ENCODE measurements at places on chromosomes 4 and X.

DNA sequence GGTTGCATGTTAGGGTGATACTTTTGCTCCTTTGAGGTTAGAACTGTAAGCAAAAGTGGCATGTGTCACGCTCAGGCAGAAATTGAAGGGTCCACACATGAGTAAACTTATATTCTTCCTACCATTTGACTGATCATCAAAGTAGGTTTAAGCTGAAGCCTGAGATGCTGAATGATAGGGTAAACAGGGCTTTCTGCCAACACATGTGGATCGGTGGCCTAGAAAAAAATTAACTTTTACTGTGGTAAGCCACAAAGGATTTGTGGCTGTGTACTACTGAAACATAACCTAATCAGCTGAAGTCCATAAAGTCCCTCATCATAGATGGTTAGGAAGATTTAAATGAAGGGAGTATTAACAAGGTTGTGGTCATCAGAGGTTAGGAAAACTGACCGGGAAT is 1070.1 kb downstream of the STPG2 start:
- DNase-seq = peak; percentile 24

- DNase-seq = no peak
Observed at GRCh38 chr4:6728320-6729029, 12.5 kb downstream of the BLOC1S4 start.

DNA sequence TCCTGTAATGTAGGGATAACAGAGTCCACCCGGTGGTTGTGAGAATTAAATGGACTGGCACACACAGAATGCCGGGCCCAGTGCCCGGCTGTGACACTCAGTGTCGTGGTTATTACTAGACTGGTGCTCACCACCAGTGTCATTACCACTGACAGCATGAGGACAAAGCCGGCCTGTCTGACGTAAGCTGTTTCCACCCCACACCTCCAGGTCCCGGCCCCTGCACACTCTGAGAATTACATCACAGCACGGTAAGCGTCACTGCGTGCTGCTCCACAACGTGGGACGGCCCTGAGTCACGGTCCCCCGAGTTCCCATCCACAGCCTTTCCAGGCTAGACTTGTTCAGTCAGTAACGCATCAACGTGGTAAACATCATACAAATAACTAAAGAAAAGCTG is 22.9 kb downstream of the FAT1 start:
- peak; percentile 61 for DNase-seq

DNA sequence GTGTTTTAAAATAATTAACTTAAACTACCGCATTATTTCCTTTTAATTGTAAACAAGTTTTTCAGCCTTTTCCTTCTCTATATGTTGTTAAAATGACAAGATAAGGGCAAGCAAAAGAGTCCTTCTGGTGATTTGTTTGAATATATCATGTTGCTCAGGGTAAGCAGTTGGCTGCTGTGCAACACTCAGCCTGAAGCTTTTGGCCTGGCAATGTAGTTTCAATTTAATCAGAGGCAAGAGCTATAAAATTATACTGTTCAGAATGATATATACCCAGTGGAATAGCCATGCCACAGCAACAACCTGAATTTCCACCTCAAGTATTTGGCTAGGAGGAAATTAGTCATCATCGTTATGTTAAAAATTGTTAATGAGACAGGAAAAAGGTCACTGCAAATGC is 53.4 kb downstream of the GRXCR1 start:
- DNase-seq = no peak

- no peak for DNase-seq
Observed at GRCh38 chr4:182411391-182411790, 168.2 kb downstream of the TENM3 start.

GRCh38 chr4:182695009-182695408 is 222.2 kb downstream of the DCTD start:
- no peak for DNase-seq

DNA sequence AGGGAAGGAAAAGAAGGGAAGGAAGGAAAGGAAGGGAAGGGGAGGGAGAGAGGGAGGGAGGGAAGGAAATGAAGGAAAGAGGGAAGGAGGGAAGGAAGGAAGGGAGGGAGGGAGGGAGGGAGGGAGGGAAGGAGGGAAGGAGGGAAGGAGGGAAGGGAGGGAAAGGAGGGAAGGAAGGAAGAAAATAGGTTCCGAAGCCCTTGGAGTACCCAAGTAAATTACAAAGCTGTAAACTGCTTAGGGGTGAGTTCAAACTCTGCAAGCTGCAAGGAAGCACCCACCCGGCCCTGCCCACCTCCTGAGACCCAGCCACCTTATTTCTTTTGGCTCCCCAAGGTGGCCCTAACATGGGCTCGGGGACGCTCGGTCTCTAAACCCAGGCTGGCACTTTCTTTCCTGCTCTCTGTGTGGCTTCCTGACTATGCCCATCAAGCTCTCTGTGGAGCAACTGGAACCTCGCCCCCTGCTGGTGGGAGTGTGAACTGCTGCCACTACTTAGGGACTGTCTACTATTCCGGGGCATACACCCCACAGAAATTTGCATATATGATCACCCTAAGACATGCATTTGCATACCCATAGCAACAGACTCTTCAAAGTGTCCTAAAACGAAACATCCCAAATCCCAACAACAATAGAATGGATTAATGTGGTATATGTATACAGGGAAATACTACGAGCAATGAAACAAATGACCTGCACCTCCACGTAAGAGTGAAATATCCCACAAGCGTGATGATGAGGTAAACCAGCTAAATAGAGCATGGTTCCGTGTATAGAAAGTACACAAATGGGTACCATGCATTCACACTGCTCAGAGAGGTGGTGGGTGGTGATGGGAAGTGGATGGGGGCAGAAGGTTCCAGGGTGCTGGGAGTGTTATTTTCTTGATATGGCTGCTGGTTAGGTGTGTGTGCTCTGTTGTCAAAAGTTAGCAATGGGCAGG is 151.7 kb upstream of the TBL1X start:
- DNase-seq = no peak

GRCh38 chr4:151031831-151032605 is 16.9 kb upstream of the LRBA start:
- DNase-seq = no peak

DNA sequence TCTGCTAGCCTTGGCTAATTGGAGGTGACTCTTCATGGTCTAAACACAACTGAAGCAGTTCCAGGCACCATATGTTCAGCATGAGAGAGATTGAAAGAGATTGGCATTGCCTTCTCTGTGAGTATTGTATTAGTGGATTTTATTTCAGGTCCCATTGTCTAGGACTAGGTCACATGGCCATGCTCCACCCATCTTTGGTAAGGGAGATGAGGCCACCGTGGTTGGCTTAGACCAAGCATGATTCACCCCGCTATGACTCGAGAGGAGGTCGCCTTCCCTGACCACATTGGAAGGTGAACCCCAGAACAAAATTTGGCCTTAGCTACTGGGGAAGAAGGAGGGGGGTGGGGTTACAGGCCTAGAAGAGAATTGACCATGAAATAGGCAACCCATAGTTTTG is 109.9 kb upstream of the BCOR start:
- DNase-seq = no peak

DNA sequence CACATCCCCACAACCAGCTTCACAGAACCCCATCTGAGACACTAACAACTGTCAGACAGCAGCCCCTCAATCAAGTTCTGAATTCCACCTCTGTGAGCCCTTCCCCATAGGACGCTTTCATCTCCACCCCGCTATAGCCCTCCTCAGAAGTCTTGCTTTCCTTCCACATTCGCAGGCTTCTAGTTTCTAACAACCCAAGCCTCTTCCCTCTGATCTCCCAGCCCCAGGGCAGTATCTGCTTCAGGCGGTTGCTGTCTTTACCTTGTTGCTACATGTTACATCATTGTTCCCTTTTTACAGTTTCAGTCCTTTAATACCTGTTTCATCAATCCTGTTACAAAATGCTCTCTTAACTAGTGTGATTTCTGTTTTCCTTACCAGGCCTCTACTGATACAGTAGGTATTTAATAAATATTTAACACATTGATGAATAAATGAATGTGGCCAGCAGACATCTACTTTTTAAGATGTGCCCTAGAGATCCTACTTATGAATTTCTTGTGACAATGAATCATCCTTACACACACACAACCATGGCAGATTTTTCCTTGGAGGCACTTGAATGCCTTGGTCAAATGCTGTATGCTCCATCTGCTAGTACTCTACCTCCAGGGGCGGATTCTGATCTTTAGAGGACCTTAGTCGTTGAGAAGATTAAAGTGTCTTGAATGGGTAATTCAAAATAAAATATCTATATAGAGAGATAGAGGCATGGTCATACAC is 164.7 kb upstream of the SLIT2 start:
- DNase-seq = no peak

DNA sequence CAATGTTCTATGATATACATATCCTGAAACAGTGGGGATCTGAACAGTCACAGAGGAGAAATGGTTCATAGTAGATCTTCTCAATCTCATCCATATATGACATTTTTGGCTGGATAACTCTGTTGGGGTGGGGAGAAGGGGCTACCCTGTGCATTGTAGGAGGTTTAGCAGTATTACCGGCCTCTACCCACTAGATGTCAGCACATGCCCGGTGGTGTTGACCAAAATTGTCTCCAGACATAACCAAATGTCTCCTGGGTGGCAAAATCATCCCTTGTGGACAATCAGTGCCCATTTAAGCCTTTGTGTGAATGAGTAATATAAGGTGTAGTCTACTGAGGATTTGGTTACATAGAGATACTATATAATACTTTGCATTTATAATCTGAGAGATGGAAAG is 89.9 kb downstream of the PLS3 start:
- DNase-seq = peak; percentile 40

DNA sequence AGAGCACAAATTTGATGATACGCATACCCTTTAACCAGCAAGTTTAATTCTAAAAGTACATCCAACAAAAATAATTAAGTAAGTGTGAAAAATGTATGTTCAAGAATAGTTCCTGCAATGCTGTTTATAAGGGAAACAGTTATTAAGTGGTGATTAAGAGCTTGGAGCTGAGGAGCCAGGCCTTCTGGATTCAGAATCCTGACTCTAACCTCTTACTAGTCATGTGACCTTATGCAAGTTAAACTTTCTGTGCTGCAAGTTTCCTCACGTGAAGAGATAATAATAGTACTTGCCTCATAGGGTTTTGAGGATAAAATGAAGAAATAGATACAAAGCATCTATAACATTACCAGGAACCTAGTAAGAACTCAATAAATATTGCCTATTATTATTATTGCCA is 77.7 kb downstream of the FAM13A start:
- DNase-seq = no peak

DNA sequence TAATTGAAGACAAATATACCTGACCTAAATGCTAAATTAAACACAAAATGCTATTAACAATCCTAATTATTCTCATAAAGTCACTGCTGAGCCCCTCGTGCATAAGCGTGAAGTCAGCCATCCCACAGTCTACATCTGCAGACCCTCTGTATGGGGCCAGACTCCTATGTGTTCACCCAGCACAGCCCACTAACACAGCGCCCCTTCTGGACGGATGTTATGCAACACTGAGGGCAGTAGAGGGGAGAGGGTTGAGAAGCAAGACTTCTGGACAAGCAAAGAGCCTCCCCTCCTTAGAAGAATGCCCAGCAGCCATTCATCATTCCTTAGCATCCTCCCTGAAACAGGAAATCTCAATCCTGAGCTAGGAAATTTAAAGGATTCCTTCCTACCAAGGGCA is 7.9 kb downstream of the TRPC3 start:
- no peak for DNase-seq

DNA sequence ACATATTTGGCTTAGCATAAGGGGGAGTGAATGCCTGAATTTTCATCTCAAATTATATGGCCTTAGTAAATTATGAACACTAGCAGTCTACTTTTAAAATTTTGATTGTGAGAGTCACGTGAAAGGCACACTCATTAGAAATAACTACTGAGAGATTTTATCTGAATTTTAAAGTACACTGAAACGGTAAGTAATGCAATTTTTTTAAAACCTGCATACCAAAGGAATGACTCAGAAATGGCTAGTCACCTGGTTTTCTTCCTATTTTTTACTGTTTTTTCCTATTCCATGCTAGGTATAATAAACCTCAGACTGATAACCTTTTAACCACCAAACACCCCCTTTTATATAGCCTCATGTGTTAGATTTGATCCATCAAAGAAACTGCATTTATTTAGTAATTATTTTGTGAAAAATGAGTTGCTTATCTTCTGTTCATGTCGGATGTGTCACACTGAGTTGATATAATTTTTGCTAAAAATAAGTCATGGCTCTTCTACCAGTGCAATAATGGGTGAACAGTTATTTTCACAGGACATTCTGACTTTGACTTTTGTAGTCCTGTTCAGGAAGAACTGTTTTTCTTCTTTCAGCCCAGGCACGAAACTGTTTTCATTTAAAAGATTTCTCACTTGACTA is 40.4 kb downstream of the CPEB2 start:
- DNase-seq = no peak

DNA sequence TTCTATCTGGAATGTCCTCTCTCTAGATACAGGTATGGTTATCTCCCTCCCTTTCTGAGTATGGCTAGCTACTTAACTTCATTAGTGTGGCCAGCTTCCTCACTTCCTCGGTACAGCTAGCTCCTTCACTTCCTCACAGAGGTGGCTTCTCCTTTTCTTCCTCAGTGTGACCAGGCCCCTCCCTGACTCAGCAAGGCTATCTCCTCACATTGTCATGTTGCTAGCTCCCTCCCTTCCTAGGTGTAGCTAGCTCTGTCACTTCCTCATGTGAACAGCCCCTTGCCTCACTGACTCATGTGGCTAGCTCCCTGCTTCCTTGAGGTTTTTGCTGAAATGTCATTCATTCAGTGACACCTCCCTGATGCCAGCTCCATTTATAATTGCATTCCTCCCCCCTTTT is 67.3 kb upstream of the DDIT4L start:
- no peak for DNase-seq

DNA sequence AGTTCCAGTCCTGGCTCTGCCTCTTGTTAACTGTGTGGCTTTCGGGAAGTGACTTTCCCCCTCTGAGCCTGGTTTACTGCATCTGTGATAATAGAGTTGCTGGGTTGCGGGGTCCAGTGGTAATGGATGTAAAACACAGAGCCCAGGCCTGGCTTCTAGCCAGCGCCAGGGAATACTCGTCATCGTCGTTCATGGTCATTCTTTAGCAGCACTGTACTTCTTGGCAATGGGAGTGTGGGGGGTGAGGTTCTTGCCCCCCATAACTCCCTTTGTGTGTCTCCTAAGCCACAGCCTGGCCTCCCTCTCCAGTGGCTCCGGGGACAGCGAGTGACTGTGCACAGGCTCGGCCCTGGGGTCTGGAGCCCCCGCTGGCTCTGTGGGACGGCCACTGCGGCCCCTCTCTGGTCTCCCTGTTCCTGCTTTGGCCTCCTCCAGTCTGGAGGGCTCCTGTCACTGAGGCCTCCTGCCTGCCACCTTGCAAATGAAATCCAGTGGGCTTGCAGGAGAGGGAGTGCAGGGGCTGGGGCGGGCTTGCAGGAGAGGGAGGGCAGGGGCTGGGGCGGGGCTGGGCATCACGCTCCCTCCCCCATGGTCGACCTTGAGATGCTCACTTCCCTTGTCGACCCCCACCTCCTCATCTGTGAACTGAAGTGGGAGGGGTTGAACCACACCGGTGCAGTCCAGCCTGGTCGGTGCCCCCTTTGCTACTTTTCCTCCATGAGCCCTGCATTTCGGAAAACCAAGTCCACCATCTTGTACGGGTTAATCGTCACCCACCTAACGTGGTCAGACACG is 13.2 kb downstream of the PSAPL1 start:
- no peak for DNase-seq

- no peak for DNase-seq
Observed at GRCh38 chr4:26053761-26054160, 139.7 kb downstream of the SMIM20 start.
